SHP77 (cell line): ENCODE measurements at places on chromosomes 4 and X.

DNA sequence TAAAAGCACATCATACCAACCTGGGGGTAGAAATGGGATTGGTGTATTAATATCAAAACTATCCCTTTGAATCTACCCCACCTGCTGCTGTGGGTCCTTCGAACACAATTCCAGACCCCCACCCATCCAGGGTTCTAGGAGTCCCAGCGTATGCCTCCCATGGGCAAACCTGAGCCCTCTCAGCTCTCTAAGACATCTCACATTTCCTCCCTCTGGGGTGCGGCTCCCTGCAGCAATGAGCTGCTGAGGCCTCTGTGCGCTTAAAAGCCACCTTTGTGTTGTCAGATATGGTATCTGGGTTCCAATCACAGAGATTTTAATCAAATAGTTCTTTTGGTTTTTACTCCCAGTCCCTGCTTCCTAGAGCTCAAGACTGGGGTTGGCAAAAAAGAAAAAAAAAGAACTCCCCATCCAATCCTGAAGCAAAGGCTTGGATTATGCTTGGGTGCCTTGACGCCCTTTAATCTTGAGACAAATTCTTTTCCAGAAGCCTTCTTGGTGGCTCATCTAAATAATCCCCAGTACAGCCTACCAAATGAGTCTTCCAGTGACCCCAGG is 37.5 kb upstream of the NOCT start:
- DNase-seq, result no peak

- no peak for DNase-seq
Observed at GRCh38 chr4:127509155-127509554, 123.6 kb upstream of the INTU start.

DNA sequence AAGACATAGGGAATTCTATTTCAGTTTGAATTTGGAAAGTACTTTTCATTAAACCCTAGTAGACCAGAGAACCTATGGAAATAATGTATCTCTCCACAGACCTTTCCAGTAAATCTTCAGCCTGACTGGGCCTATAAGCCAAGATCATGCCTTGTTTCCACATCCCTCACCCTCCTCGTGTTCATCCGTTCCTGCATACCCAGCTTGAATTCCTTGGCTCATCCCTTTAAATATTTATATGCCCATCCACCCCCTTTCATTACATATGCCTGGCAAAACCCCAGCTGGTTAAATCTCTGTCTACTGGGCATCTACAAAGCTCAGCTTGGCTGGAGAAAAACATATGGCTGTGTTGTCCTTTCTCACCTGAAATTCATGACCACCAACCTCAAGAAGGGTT is 32.4 kb downstream of the SLC2A9 start:
- no peak for DNase-seq

DNA sequence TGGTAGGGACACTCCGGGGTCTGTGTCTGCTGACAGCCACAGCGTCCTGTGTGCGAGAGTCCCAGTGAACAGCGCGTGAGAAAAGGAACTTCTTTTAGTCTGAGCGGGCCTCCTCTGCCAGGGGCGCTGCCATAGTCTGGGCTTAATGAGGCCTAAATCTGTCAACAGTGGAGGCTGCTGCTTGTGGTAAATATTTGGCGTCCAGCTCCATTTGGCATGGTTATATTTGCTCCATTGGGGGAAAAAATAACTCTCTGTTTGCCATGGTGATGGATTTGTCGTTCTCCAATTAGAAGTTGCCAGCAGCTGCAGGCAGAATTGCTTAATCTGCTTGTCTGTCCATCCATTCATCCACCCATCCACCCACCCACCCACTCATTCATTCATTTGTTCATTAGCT is 71.4 kb upstream of the PSAPL1 start:
- no peak for DNase-seq

DNA sequence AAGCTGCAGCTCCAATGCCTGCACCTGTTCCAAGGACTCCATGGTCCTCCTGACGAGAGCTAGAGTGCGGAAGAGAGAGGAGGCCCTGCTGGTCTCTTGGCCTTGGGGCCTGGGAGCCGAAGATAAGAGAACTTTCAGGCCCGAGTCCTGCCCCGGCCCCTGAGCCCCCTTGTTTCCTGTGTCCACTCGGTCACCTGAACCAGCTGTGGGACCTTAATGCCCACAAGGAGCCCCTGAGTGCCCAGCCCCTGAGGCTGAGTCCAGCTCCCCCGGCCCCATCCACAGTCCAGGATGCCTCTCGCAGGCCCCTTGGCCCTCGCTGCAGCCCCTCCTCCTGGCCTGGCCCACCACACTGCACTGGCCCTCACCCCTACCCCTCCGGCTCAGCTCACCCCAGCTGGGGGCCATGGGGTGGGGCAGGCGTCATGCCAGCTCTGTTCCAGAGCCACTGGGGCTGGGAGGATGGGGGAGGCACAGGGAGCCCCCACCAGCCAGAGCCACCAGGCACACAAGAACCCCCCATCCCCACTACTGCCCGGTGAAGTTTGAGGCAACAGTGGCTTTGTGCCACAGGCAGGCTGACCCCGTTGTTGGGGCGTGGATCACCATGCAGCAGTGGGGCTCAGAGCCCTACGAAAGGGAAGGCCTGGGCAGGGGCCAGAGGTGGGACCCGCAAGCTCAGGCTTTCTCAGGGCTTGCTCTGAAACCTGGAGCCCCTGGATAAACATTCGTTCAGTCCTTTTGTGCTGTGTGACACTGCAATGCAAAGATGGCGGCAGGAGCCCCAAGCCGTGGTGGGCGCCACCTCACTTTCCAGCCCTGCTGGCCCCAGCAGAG is 14.1 kb downstream of the NAT8L start:
- no peak for DNase-seq
